ENCODE measurements at places on chromosomes 4 and X. TPM values are rescaled to one million over a fixed set of nuclear protein-coding genes. Genes with fewer than 3 reads are reported as not detected.
A peak's percentile ranks its signal among the peaks of the same experiment; 100 is the strongest.

The ARMCX2 gene
- total RNA-seq = 40.1 TPM

The UGT2B17 gene
- total RNA-seq = not detected

The CENPVL3 gene
- not detected for total RNA-seq

The CENPE gene
- total RNA-seq = 14.0 TPM

The PAGE4 gene
- not detected for total RNA-seq

DNA sequence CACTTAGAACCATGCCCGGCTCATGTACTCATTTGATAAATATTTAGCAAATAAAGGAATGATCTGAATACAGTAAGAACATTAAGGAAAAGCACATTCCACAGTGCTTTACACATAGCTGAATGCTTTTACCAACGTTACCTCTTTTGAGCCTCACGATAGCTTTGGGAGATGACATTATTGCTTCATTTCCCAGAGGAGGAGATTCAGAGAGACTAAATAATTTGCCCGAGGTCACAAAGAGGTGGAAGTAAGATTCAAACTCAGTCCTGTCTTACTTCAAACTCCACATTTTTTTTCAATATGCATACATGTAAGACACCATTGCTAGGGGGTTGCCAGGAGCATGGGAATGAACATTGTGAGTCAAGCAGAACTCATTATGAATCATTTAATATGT lies 538.5 kb downstream of the BCOR start:
- DNase-seq = no peak

GRCh38 chr4:137116144-137116543 lies 416.1 kb downstream of the PCDH18 start:
- no peak for DNase-seq

- DNase-seq = no peak
Measured at GRCh38 chr4:113869743-113870375, 108.3 kb upstream of the CAMK2D start.

GRCh38 chrX:20668550-20668949 lies 401.8 kb upstream of the RPS6KA3 start:
- no peak for DNase-seq

- DNase-seq = no peak
Measured at GRCh38 chrX:105241056-105241455, 20.6 kb upstream of the TEX13A start.

DNA sequence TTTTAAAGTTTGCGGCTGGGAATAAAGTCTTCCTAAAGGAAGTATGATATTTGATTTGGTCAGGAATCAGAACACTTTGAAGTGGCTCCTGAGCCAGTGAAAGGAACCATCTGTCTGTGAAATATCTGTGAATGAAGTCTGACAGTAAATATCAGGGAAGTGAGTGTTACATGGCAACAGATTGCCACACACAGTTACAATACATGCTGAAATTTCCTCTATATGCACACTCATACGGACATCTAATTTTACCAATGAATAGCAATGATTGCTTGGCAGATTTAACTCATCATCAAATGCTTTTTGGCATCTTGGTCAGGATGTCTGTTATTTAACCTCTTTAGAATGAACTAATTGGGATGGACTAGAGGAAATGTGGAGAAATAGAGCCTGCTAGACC lies 1023.8 kb downstream of the FAT4 start:
- DNase-seq = peak; percentile 18

DNA sequence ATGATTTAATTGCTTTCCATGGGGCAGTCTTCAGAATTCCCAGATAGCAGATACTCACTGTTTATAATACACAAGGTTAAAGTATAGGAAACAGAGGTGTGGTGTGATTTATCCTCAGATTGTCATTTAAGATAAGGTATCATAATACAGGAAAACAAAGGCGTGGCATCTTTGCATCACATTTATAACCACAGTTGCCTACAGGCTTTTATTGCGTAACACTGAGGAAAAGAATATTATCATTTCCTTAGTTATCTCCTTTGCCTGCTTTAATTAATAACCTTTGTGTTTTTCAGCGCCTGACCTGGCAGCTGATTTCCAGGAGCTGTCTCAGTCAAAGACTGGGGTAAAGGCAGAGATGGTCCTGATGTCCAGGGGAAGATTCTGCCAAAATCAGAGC lies 68.8 kb downstream of the SSX7 start:
- no peak for DNase-seq

GRCh38 chr4:88211473-88212252 lies 53.2 kb upstream of the ABCG2 start:
- peak; percentile 22 for DNase-seq

DNA sequence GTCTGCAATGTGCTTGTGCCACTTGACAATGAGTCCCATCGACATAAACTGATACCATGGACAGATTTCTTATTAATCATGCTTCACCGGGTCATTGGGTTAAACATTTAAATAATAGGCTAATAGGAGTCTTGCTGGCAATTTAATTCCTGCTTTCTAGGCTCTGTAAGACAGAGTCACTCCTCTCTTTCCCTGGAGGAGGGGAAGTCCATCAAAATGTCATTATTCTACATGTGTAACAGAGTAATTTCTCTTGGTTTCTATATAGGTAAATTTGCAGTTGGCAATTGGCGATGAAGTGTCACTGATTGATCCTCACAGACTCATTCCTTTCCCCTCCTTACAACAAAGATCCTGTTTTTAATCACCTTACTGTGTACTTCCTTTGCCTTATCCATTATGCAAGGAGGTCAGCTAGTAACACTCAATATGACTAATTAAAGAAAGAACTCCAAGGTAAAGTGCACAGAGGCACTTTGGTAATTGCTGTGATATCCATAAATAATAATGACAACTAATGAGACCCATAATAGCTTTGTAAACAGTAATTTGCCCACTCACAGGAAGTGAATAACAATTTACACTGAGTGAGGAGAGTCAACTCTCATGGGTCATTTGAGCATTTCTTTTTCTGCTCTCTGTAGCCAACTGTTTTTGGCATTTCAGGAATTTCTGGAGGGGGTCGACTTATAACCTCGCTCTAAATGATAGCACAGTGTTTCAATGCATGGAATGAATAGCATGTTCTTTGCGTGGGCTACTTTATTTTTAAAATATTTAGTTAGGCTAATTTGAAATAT lies 184.0 kb downstream of the UGT8 start:
- DNase-seq = no peak

- DNase-seq = no peak
Measured at GRCh38 chrX:28016823-28017222, 35.6 kb upstream of the DCAF8L1 start.

DNA sequence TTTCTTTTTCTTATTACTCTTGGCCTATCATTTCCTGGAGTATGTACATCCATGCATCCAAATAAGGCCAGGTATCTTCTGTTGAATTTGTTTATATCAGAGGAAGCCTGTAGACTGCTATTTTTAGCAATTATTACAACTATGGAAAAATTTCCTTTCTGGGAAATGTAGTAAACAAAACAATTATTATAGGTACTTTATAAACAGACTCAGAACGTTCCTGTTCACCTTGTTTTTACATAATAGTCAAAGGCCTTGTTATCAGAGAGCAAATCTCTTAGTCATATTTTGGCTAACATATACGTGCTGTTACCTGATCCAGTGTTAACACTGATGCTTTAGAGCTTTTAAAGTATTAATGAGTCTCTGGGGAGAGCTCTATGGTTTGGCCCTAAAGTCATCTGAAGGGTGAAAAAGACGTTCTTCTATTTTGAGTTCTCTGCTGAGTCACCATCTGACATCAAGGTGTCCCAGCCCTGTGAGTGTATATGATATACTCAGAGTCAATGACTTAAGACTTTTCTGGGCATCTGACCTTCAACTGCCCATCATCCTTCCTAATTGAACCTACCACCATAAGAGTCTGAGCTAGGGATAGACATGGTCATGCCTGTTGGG lies 7.3 kb downstream of the SPARCL1 start:
- DNase-seq = no peak

Measured in skin of body (tissue), 3 donors.